ENCODE measurements at places on chromosomes 3 and 15.

DNA sequence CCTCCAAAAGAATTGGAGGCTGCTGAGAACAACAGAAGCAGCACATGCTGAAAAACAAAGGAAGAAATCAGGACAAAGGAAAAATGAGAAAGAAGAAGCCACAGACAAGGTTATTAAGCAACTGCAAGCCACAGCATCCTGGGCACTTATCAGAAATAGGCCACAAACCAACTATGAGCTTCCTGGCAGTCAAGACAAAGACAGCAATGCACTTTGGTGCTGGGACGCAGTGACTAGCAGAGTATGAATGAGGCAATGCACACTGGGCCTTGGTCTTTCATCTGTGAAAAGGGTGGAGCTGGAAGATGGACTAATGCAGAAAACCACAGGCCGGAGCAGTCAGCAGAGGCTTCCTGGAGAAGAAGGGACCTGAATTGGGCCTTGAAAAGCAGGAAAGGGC is 56.0 kb upstream of the LINGO1 start:
- DNase-seq = no peak

DNA sequence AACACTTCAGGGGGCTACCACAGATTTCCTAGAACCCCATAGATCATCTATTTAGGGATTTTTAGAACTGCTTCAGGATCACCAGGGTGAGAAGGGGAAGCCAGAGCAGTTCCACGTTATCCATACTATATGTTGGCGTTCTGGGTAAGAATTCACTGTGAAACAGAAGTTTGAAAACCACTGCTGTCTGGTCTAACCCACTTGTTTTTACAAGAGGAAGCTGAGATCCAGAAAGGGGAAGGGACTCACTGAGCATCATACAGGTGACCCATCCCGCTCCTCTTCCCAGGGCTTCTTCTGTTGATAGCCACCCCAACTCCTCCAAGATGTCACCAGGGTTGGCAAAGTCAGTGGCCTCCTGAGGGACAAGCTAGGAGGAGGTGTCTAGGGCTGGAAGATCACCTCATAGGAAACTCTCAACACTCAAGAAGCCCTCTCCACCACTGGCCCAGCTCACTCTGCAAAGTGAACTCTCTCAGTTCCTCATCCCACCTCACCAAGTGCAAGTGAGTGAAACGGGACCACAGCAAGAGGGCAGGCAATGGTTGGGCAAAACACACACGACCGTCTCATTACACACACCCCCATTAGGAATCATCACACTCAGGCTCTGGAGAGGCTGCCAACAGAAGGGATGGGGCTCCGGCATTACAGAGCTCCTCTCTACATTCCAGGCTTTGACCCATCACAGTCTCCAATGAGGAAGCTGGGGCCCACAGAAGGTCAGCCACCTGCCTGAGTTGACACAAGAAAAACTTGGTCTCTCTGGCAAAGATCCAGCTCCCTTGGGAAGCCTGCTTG is 1.8 kb downstream of the DAPK2 start:
- no peak for DNase-seq

GRCh38 chr15:30877070-30877469 is 26.6 kb upstream of the FAN1 start:
- no peak for DNase-seq

GRCh38 chr3:122795674-122796195 is 866 bp downstream of the SLC49A4 start:
- DNase-seq = no peak

GRCh38 chr3:126900859-126901540 is 81.9 kb upstream of the PLXNA1 start:
- no peak for DNase-seq

DNA sequence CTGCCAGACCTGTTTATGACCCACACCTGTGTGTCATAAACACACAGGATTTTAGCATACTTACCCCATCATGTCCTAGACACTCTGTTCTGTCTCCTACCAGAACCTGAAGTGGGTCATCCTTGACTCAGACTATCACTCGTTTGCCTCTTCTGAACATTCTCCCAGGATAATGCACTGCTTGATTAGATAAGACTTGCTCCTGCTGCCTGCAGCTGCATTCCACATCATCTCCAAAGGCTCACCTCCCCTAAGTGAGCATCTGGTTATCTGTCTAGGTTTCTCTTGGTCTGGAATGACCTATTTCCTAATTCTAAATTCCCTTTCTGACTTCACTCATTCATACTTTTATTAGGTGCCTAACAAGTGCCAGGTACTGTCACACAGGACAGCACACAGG is 332.1 kb downstream of the NTRK3 start:
- DNase-seq = no peak

GRCh38 chr3:119774444-119774843 is 7.5 kb upstream of the NR1I2 start:
- DNase-seq = no peak

Measured in DMS 273 treated with DMSO at 0.1 percent for 48 hours (cell line).